ENCODE measurements at places on chromosomes 2 and 18.
A peak's percentile ranks its signal among the peaks of the same experiment; 100 is the strongest.

GRCh38 chr18:3472681-3473544 lies 22.9 kb downstream of the TGIF1 start:
- DNase-seq = no peak

- DNase-seq = no peak
Measured at GRCh38 chr2:238046725-238047270, 14.0 kb upstream of the SCLY start.

DNA sequence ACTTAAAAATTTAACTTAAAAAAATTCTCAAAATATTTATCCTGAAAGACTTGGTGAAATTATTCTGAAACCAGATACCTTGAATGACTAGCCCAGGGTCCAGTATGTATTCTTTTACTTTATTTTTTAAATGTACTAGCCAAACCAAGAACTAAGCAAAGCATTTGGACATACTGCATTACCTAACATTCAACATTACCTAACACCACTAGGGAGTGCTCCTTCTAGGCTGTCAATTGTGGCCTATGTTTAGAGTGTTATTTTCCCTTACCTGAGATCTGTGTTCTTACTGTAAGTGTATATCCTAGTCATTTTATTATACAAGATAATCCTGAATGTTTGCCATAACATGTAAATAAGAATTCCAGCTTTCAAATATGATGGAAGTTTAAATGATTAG lies 496.6 kb downstream of the PTPRM start:
- no peak for DNase-seq

DNA sequence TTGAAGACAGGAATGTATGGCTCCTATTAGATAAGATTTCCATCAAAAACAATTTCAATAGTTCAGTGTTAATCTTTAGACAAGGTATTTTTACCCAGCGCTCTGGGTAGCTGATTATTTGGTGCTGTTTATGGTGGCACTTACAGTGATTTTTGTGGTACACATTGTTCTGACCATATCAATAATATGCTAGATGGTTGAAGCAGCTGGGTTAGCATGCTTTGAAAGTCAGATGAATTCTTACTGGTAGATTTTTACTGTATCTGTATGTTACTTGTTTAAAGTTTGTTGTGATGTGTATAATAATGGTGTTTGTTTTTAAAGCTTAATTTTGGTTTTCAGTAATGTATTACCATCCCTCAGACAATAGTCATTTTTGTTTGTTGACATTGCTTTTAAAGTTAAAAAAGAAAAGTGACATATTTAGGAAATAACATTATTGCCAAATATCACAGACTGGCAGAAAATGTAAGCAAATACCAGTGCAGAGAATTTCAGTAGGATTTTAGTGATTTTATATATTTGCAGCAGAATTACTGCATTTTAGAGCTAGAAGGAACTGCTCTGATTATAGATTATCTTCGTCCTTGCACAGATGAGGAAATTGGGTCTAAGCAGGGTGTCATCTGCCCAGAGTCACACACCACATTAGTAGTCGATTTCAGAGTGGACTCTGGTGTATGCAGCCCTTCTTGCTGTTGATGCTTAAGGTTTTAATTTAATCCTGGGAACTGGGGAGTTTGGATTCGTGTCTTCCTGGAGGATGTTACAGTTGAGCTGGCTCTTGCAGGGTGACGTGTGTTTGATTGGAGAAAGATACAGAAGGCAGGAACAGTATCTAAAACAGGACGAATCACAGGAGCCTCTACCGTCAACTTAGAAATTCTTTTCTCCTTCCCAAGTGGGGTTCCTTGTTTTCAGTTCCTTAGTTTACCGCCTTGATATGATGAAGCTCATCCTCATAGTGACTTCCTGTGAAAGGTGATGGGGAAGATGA lies 6.6 kb downstream of the SOCS6 start:
- no peak for DNase-seq

- no peak for DNase-seq
Measured at GRCh38 chr18:6249788-6250187, 164.9 kb downstream of the L3MBTL4 start.

DNA sequence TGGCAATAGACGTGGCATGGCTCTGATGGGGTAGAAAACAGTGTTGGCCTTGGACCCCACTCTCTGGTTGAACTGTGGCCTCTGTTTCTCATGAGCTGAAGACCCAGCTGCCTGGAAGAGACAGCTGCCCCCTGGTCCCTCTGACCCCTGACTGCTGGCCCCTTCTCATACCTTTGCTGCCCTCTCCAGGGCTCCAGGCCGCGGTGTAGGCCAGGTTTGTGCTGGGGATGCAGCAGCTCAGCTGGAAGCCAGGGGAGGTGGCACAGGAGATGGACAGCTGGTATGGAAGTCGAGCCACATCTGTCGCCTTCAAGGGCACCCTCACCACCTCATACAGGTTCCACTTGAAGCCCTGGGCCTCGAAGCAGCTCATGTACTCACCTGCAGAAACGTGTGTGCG lies 31.7 kb upstream of the SELENOI start:
- no peak for DNase-seq

GRCh38 chr2:54630858-54631497 lies 92.5 kb upstream of the EML6 start:
- no peak for DNase-seq

- peak; percentile 97 for DNase-seq
Measured at GRCh38 chr2:101308432-101309210, at the start of gene RNF149. Gene RNF149 (minus strand): TSS chr2:101308701. CDS start chr2:101308588, 113 bp downstream.

- DNase-seq = no peak
Measured at GRCh38 chr2:151777487-151777886, 43.2 kb upstream of the NEB start.

GRCh38 chr2:151914989-151915628 lies 86.9 kb upstream of the ARL5A start:
- no peak for DNase-seq

DNA sequence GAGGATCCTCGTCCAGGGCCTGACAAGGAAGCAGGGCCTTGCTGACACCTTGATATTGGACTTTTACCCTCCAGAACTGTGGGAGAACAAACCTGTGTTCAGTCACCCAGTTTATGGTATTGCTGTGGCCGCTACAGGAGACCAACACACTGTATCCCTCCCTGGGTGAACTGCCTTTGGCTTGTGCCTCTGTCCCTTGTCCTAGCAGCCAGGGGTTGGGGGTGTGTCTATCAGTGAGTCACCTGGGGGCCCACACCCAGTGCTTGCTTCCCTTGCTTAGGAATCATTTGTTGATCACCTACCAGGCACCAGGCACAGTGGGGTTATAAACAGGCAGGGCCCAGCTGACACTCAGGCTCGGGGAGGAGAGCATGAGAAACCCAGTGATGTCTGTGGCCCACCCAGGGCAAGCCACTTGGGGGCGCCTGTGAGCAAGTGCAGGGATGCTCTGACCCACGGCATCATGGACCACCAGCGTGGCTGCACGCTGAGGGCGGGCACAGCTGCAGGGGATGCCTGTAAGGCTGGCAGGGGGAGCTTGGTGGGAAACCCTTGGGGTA lies 17.1 kb downstream of the TMEM185B start:
- peak; percentile 63 for DNase-seq

GRCh38 chr2:109447776-109448175 lies 166.0 kb downstream of the SEPTIN10 start:
- DNase-seq = no peak

DNA sequence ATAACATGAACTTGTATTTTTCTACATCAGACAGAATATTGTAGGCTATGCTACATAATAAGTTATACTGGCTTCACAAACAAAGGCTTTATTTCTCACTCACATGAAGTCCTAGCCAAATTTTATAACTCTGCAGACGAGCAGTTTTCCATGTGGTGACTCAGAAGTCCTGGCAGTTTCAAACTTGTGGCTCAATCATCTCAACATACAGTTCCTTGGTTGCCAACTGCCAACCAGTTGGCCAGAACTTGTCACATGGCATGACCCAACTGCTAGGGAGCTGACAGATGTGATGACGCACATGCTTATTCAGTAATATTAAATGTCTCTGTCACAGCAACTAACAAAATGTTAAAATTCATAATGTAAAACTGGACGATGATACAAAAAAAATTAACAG lies 63.8 kb upstream of the ZC3H15 start:
- no peak for DNase-seq

DNA sequence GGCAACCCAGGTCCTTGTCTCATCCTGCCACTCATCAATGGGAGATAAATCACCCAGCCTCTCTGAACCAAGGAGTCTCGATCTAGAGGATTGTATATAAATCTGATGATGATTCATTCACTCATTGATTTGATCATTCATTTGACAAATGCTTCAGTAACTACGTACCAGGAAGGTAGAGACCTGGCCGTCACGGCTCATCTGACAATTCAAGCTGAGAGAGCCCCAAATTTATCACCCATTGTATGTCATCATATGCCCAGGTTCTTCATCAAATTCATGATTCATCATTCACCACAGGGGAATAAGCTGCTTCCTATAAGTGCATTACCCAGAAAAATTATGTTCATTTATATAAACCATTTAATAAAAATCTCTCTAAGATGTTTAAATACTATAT lies 116.9 kb downstream of the FAM161A start:
- no peak for DNase-seq

DNA sequence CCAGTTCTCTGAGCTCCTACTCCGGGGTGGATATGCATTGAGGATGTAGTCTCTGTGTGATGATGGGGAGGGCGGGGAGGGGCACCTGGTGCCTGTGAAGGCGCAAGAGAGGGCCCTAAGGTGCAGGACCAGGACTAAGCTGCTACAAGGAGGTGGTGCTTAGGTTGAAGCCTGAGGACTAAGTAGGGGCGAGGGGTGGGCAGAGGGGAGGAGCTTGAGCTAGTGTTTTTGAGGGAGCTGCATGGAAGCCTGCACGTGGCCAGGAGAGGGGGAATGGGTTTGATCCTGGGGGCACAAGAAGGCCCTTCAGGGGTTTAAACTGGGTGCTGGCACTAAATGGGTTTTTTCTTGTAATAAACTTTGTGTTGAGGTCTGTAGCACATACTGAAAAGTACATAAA lies 105.0 kb downstream of the UGGT1 start:
- no peak for DNase-seq

GRCh38 chr2:120332384-120332783 lies 13.6 kb upstream of the INHBB start:
- no peak for DNase-seq

DNA sequence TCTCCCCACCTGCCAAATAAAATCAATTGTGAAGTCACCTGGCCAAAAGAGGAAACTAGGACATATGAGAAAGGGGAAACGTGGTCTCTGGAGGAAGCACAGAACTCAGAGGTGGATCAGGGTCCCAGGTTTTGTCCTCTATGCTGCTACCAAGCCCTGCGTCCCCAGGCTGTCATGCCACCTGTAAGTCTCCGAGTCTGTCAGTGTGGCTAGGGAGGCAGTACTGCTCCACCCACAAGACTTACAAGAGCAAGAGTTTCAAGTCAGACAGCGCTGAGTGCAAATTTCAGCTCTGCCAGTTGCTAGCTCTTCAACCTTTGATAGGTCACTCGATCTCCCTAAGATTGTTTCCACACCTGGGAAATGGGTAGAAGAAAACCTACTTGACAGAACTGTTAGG lies 98.6 kb downstream of the C1QL2 start:
- no peak for DNase-seq

DNA sequence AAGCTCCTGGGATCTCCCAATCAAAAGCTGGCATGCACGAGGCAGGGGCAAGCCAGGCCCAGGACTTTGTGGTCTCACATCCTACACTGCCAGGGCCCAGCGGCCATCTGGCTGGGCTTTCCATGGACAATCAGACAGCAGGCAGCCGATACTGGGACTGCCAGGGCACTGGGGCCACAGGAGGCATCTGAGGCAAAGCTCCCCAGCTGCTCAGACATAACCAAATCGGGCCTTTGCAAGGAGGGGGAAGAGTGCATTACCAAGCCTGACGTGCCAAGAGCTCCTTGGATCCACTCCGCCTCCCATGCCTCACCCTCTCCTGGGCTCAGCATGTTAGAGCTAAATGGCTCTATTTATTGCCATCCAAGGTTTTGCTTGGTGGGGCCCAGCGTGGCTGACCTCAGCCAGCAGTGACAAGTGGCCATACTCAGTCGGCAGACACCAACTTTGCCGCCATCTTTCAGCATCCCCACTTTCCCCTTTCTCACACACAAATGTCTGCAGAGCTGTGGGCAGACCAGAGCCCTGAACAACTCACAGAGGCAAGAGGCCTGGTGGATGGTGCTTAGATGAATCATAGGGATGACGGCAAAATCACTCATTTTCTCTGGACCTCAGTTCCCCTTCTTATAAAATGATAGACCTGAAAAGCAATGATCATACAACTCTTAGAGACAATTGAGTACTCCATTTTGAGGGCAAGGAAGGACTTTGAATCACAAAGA lies 200.8 kb downstream of the TTC32 start:
- no peak for DNase-seq

DNA sequence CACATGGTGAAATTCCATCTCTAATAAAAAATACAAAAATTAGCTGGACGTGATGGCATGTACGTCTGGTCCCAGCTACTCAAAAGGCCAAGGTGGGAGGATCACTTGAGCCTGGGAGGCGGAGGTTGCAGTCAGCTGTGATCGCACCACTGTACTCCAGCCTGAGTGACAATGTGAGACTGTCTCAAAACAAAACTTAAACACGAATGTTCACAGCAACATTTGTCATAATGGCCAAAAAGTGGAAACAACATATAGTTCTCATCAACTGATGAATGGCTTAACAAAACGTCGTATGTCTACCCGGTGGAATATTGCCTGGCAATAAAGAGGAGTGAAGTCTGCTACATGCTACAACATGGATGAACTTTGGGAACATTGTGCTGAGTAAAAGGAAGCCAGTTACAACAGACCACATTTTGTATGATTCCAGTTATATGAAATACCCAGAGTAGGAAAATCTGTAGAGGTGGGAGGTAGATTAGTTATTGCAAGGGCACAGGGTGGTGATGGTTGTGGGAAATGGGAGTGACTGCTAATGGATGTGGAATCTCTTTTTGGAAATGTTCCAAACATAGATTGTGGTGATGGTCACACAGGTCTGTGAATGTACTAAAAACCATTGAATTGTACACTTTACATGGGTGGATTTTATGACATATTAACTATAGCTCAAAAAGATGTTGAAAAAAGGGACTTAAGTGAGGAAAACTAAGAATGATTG lies 478.2 kb downstream of the PTPRM start:
- no peak for DNase-seq

DNA sequence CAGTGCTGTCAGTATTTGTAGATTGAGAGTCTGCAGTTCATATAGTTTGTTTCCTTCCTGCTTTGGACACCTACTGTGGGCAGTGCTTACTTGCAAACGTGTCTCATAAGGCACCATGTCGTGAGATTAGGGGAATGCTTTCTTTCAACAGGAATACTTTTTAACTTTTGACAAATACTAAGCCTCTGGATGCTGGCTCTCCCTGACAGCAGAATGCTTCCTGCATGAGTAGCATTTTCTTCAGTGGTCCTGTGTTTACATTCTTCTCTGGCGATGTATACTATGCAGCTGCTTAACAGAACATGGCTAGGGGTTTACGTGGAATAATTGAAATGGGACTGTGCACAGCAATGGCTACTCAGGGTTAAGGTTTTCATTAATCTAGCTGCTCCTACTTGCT lies 807.5 kb downstream of the MBD2 start:
- no peak for DNase-seq

- DNase-seq = peak; percentile 39
Measured at GRCh38 chr2:22355816-22356433, 1029.1 kb upstream of the KLHL29 start.

GRCh38 chr2:37976411-37976810 lies 51.3 kb downstream of the RMDN2 start:
- no peak for DNase-seq

- no peak for DNase-seq
Measured at GRCh38 chr18:22676423-22676822, 256.7 kb upstream of the RBBP8 start.

All from activated CD4-positive, CD25-positive, alpha-beta regulatory T cell treated with anti-CD3 and anti-CD28 coated beads, Interleukin-2, amount 50 U/mL, for 72 hours (primary cell).